Activated naive CD4-positive, alpha-beta T cell treated with Interleukin-2 at 50 U/mL for 16 hours (primary cell): ENCODE measurements at places on chromosomes 1 and 21.
A peak's percentile ranks its signal among the peaks of the same experiment; 100 is the strongest.

DNA sequence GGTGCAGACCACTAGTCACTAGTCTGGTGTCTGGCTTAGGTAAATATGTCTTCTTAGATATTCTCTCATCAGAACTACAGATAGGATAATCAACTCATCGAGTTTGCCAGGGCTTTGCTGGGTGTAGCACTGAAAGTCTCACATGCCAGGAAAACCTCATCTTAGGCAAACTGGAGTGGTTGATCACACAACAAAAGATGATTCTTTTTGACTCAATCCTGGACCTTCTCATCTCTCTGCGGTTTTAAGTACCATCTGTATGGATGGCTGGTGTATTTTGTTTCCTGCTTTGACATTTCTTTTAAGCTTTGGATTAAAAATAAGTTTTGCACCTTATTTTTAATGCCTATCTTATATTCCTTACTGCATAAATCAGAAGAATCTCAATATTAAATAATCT is 11.3 kb downstream of the GBP2 start:
- DNase-seq = no peak

DNA sequence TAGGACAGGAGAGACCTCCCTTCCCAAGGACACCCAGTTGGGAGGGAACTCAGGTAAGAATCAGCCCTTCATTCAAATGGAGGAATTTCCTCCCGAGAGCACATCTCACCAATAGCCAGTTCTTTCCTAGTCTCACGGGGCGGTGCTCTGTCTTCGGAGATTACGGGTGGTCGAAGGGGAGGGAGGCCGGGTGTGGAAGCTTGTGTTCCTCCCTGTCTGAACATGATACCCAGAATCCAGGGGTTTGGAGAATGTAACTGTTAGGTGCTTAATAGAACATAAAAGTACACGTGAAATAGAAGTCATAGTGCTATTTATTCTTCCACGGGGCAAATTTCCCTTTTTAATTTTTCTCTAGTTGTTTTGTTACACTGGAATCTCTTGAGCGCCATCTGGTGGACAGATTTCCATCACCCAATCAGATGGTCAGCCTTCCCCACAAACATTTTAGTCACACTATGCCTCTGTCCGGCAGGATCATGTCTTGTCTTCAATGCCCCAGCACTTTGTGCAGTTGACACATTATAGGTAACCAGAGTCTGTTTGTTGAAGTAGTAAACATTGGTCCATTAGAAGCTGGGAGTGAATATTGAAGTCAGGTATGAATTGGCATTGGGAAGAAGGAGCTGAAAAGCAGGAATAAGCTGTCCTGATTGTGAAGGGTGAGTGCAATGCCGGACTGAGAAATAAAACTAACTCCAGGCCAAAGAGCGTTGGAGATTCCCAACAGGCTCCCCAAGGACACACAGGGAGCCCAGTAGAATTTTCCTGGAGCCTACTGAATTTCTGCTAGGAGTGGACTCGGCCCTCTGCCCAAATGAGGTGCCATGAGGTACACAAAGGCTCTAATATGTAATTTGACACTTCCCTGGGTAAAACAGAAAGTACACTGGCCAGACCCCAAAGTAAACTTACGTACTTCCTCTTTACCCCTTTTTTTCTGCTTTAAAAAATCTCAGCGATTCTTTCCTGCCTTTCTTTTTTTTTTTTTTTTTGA is 27.6 kb upstream of the ZNF697 start:
- DNase-seq = peak; percentile 52

DNA sequence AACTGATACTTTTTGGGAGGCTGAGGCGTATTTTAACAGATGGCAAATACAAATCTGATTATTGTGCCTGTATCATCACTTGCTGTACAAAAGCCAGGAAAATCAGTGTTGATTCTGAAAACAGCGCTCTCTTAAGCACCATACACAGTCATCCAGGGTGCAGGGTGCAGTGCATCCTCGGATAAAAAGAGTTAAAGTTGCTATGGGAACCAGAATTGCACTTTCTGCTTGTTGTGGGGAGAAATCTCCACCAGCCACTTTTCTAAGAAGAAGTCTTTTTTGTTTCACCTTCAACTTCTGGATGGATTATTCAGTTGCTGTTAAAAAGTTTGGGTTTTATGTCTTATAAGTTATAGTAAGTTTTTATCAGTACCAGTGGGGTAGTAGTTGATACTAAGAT is 3.8 kb downstream of the LAMC1 start:
- DNase-seq = no peak

DNA sequence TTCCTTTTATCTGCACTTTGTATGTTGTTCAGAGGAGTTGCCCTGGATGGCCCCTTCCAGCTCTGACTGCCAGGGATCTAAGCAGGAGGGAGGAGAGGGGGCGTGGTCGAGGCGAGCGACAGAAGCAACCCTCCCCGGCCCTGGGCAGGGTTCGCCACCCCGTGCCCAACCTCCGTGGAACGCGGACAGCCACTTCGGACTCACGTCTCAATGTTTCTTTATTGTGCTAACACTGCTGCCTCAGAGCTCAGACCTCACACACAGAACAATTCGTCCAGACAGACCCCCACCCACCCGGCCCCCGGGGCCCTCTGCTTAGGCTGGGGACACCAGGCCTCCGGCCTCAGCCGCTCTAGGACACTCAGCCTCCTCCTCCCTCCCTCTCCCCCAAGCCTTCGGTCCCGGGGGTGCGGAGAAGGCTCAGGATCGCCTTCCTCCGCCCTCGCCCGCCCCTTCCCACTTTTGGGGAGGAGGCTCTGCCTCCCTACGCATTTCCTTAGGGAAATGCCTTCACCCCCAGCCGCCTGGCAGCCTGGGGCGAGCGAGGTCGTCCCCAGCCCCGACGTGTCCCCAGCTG is 8.3 kb downstream of the VSIG8 start:
- peak; percentile 18 for DNase-seq

DNA sequence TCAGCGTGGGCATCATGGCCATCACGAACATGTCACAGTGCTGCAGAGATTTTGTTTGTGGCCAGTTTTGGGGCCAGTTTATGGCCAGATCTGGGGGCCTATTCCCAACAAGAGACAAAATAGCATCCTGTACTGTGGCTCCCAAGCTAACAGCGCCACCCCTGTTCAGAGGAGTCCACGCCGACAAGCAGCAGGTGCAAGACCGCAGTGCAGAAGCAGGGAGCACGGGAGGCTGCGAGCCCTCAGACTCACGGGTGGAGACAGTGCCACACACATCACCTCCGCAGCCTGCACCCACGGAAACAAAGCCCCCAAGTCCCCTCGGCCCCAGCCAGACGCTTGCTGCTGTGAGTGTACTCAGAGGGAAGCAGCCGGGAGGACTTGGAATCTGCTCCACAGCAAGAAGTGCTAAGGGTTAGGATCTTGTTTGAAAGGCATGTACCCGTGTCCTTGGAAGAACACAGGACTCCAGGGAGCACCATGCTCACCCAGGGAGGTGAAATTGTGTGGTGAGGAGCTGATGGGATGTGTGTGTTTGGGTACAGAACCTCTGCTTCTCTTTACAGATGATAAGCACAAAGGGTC is 7.1 kb downstream of the TCP10L start:
- peak; percentile 21 for DNase-seq

GRCh38 chr1:76548513-76549100 is 318.7 kb upstream of the ST6GALNAC5 start:
- DNase-seq = no peak

DNA sequence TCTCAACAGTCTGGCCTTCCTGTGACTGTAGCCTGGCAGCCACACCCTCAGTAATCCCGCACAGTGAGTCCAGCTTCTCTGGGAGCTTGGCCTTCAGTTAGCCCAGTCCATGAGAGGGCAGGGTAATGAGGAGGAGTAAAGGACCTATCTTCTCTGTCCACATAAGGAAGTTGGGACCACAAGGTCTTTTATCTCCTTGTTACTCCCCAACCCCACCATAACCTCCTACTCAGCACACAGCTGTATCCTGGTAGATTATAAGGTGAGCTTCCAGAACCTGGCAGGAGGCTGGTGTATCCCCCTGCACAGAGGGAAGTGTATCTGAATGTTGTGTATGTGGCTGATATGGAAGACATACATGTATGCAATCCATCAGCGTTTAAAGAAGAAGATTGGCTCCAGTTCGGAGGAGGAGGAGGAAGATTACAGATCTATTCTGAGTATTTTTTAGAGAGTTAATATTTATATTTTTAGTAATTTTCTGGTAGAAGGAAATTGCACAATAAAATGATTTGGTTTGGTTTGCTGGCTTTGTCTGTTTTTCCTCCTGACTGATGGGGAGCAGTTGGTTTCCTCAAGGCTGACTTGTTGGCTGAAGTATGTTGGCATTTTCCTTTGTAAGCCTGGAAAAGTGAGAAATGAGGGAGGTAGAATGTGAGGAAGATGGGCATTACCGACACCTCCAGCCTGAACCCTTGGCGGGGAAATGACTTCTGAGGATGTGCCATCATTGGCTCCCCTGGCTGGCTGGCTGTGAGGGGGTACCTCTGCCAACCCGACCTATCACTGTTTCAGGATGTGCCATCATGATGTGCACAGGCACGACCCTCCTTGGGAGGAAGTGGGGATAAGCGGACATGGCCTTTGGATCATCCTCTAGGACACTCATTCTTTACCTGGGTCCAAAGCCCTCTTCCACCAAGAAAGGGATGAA is 5.0 kb downstream of the C1orf226 start:
- no peak for DNase-seq

DNA sequence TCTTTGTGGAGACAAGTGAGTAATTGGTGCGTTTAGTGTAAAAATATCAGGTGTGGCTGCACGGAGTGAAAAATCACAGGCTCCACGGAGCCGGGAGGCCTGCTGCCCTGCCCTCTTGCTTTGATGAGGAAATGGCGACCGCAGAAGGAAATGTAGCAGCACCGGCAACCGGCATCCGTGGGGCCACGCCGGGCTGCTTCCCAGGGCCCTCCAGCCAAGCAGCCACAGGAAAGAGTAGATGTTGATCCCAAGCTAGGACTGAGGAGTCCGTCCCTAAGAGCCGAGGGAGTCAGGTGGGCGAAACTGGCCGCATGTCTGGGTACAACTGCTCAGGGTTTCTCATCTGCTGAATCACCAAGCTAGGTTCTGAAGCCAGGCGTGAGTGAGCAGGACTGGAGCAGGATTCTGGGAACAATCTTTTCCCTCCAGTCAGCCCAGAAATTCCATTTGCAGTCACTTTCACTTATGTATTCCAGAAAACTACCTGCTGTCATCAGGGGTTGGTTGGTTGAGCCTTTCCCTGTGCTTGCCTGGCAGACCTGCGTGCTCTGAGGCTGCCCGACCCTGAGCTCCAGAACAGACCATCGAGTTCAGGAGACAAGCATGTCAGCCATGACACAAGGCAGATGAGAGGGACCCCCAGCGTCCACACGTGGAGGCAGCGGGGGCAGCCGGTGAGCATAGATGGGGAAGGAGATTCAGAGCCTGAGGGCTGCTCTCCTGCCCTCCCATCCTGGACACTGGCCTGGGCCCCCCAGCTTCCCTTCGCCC is 5.8 kb upstream of the ITGB2 start:
- DNase-seq = peak; percentile 56

DNA sequence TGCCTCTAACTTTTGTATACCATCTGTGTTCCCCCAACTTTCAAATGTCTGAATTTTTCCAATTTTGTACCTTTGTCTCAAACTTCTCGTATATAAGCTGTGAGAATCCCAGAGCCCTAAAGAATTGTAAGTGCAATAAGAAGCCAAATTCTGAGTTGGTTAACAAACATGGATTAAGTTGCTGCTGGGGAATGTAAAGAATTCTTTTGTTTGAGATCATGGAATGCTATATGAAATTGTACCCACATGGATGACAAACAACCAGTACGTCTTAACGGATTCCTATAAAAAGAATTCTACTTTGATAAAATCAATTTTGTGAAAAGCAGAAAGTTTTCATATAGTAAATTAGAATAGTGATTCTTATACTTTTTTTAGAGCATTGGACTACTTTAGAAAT is 72.4 kb upstream of the CYP2J2 start:
- DNase-seq = no peak

GRCh38 chr1:38009088-38009840 is 3.3 kb upstream of the UTP11 start:
- DNase-seq = peak; percentile 51

DNA sequence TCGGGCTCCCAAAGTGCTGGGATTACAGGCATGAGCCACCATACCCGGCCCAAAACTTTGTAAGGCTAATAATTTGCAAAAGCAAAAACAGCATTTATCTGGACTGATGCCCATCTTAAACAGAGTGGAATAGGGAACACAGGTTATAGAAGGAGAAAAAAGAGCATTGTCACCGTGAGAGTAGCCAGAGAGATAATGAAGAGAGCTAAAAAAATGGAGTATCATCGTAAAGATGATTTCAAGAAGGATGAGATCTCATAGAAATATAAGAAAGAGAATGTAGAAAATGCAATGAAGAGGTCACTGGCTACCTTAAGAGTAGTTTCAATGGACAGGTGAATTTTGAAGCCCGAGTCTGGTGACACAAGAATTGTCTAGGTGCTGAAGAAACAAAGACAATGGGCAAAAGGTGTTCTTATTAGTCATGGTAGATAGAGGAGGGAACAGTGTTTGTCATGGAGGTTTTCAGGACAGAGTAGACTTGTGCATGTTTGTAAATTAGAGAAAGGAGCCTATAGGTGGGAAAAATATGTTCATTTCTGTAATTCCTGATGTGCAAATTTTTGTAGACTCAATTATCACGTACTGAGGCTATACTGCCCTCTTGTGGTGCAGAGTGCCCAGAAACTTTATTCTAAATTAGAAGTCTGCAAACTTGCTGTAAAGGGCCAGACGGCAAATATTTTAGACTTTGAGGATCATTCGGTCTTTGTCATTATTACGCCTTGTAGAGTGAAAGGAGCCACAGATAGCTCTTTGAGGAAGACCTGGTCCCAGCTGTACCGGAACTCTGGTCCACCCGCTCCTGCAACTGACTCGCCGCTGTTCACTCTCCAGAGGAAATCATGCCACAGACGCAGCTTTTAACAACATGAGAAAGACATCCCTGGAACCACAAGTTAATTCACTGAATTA is 8.1 kb upstream of the TMEM183A start:
- DNase-seq = peak; percentile 58

DNA sequence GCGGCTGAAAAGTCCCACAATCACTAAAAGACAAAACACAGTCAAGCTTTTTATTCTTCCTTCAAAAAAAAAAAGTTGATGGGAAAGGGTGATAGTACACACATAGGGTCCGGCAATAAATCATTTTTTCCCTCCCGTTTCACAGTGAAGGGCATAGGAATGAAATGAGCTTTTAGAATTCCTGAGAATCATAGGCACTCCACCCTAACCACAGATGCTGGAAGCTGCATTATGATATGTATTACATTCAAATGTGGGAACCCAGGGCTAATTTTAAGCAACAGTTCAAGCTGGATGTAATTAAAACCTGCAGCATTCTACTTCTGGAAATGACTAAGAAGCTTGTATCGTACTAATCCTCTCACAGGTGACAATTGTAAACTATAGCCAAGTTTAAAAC is 75.7 kb upstream of the KCNJ15 start:
- DNase-seq = no peak

GRCh38 chr1:18716785-18717678 is 86.4 kb downstream of the PAX7 start:
- DNase-seq = no peak

DNA sequence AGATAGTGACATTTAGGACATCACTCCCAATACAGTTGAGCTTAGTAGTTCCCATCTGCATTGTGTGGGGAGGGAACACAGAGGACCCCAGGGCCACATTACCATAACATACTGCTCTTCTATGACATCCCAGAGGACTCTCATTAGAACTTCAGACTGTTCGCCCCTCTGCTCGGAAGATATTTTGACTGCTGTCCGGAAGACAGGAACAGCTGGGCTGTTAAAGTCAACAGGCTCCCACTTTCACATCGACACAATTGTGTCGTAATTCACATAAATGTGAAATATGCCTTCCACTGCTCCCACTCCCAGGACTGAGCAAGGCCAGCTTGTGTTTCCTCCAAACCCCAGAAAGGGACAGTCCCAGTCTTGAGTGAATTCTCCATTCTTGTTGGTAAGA is 158.4 kb downstream of the SEC16B start:
- DNase-seq = no peak

- no peak for DNase-seq
These were observed 60.2 kb downstream of the FASLG start for GRCh38 chr1:172719066-172719627.
